ENCODE measurements at places on chromosomes 4 and X.

- no peak for DNase-seq
Observed at GRCh38 chr4:176879380-176880116, 86.8 kb upstream of the VEGFC start.

DNA sequence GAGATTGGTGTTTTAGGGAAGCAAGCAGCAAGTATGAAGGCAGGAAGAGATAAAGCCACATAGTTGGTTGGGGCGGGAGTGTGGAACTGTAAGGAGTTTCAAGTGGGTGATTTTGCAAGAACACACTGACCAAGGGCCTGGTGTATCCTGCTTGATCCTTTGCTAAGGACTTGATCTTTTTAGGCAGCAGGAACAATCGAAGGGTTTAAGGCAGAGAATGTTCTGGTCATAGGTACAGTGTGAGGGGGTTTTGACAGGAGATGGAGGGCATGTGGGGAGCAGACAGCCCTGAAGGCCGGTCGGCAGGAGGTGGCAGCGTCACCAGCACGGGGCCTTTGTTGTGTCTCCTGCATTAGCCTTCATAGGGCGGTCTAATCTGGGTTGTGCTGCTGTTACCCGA is 54.7 kb downstream of the FAM193A start:
- DNase-seq = no peak

- DNase-seq = peak; percentile 94
Observed at GRCh38 chr4:26861434-26862186, 969 bp downstream of the STIM2 start.

- no peak for DNase-seq
Observed at GRCh38 chr4:158656439-158656838, 15.2 kb downstream of the C4orf46 start.

GRCh38 chr4:48668254-48669017 is 111.6 kb downstream of the FRYL start:
- DNase-seq = no peak

DNA sequence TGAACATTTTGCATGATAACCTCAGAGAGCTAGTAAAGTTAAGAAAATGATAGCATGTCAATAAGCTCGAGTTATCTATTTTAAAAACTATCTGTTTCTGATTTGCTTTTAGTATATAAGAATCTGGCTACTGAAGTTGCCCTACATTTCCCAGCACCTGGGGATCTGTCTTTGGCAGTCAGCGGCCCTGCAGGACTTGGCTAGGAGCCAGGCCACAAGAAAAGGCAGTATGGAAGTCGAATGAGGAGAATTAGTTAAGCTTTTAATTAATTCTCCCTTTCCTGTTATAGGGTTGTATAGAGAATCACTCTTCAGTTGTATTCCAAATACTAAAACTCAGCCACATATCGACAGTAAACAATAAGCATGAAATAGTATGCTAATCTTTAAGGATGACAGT is 22.7 kb downstream of the POU4F2 start:
- DNase-seq = no peak

- DNase-seq = no peak
Observed at GRCh38 chrX:26254436-26254835, 38.5 kb downstream of the MAGEB5 start.

DNA sequence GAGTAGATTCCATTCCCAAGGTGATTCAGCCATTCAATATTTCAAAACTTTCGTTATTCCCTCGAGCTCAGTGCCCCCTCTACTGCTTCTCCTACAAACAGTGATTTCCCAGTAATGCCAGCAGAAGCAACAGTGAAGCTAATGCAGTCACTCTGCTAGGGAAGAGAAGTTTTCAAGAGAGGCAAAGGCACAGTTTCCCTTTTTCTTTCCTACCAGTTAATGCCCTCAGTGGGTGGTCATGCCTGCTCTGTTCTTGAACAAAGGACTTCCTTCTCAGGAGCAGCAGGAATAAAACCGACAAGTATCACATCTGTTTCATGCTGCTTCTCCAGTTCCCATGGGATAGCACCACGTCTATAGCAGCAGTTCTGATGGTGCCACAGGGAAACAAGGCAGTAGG is 317.2 kb downstream of the TENM3 start:
- DNase-seq = no peak

GRCh38 chr4:165780735-165781134 is 92.3 kb upstream of the TLL1 start:
- no peak for DNase-seq

DNA sequence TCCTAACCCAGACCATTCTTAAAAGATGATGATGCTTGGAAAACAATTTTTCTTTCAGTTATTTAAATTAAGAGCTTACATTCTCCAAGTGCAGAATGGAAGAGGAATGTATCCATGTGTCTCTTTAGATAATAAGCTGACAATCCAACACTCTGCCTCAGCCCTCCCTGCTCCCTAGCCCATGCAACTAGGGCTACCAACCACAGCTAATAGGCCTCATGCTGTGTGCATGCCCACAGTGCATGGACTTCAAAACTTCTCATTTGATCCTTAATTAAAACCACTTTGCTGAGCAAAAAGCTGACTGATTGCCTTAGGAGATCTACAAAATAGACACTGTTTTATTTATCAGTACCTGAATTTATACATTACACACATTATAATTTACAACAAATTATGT is 473.9 kb downstream of the GALNTL6 start:
- DNase-seq = no peak

GRCh38 chrX:150200820-150201287 is 162.3 kb upstream of the MAMLD1 start:
- peak; percentile 72 for DNase-seq

DNA sequence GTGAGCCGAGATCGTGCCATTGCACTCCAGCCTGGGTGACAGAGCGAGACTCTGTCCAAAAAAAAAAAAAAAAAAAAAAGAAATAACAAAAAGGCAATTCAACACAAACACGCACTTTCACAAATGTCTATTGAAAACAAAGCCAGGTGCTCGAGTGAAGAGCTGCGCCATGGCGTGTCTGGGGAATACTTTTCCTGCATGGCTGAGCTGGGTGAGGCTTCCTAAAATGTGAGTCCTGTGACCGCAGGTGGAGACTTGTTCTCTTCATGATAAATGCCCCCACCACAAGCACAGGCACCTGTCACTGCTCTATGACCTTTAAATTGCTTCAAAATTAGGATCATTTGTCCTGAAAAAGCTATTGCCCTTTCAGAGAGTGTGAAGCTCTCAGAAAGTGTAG is 4.0 kb upstream of the ABLIM2 start:
- DNase-seq = no peak

DNA sequence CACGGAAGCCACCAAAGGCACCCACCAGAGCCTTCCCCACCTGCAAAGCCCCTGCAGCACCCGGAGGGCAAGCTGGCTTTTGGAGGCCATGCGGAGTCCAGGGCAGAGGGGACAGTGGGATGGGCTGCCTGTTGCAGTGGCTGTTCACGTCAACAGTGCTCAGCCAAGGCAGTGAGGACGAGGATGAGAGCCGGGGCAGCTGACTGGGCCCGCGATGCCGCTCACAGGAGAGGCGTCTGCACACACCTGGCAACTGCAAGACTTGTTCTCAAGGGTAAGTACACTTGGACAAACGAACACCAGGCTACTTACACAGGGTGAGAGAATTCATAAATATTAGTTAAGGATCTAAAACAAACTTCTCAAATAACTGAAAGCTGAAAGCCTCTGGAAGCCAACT is 19.6 kb downstream of the FGFR3 start:
- no peak for DNase-seq

GRCh38 chr4:165748321-165748720 is 124.7 kb upstream of the TLL1 start:
- DNase-seq = no peak

DNA sequence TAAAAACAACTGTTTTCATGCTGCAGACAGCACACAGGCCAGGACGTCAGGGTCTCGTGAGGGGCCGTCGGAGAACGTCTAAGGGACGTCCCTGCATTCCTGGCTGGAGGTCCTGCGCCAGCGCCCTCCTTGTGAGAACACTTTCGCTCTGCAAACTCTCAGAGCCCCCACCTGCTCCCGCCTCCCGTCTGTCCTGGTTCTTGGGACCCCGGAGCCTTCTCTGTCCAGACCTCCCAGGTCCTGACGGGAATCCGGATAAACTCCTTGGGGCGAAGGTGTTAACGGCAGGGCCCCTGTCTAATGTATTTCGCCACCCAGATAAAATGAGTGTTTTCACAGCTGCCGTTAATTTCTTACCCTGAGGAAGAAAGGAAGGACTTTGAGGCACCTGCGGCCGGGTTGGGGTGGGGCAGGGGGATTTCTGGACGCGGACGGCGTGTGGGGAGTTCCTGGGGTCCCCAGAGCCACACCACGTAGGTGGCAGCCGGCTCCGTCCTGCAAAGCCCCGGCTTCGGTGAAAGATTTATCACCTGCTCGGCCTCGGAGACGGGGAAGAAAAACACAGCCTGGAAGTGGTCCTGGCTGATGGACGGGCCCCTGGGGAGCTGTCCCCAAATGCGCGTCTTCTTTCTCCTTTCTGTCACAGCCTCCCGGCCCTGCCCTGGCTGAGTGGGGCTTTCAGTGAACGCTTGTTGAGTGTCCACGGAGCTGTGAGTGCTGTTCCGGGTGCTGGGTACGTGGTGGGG is 35.1 kb upstream of the PPP2R3B start:
- DNase-seq = no peak
